ENCODE measurements at places on chromosomes 16 and 17. TPM values are rescaled to one million over a fixed set of nuclear protein-coding genes. Genes with fewer than 3 reads are reported as not detected.

- DNase-seq = no peak
These were observed 30.3 kb downstream of the AKAP1 start for GRCh38 chr17:57115377-57115776.

DNA sequence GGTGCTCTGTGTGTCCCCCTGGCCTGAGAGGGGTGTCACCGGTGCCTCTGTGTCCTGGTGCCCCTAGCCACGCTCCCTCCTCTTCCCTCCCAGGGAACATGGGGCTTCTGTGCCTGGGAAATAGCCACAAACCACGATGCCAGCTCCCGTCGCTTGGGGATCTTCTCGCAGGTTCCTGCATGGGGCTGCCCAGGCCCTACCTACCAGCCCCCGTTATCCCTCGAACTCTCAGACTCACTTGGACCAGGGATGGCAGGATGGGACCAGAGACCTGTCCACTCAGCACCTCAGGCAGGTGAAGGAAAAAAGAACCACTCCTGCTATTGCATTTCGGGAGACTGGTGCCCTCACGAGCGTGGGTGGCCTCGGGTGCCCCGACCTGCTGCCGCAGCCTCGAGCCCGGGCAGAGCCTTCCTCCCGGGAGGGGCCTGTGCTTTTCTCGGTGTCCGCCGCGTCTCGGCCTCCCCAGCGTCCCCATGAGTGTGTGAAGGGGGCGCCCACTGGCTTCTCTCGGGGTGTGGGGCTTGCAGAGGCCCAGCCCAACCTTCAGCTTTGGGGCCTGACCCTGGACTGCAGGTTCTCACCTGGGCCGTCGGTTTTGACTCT lies 41.0 kb upstream of the GNG13 start:
- DNase-seq = no peak

- DNase-seq = no peak
These were observed 10.9 kb downstream of the RARA start for GRCh38 chr17:40319651-40320540.

DNA sequence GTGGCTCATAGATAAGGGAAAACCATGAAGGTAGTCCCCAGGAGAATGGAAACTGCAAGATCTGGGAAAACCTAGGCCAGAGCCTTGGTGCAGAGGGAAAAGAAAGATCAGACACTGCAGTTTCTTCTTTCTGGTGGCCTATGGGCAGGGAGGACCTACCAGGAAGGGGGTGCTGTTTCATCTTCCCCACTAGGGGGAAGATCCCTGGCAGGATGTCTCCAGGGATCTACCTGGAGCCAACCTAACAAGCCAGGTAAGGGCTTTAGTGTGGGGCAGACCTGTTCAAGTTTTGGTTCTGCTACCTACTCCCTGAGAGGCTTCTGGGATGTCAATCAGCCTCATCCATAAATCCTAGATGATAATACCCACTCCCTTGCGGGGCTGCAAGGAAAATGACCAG lies 21.4 kb downstream of the TOM1L2 start:
- no peak for DNase-seq

The SLC16A6 gene
- 0.92 TPM for polyA plus RNA-seq

GRCh38 chr16:66979011-66979717 lies 9.2 kb upstream of the CES4A start:
- DNase-seq = no peak

The SPIRE2 gene
- polyA plus RNA-seq = 10.8 TPM

The OSGIN1 gene
- 1.0 TPM for polyA plus RNA-seq

Data from renal pelvis (tissue), 12 donors.